NCI-H524 treated with DMSO at 0.1 percent for 48 hours (cell line): ENCODE measurements at places on chromosomes 2 and 18.

DNA sequence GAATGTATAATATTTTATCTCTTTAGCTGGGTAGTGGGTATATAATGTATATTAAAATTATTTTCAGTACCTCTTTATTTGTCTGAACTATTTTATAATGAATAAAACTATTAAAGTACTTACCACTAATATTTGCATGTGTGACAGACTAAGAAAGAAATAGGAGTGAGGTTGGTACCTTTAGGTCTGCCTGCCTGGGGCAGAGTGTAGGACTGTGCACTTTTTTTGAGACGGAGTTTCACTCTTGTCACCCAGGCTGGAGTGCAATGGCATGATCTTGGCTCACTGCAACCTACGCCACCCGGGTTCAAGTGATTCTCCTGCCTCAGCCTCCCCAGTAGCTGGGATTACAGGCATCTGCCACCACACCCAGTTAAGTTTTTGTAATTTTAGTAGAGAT, 18.8 kb downstream of the NCOA1 start:
- no peak for DNase-seq

- no peak for DNase-seq
Measured at GRCh38 chr2:214098811-214099210, 312.0 kb upstream of the VWC2L start.

GRCh38 chr2:88181511-88181910, 11.4 kb downstream of the THNSL2 start:
- DNase-seq, result no peak

GRCh38 chr18:14961991-14962390, 214.0 kb downstream of the ANKRD30B start:
- no peak for DNase-seq

DNA sequence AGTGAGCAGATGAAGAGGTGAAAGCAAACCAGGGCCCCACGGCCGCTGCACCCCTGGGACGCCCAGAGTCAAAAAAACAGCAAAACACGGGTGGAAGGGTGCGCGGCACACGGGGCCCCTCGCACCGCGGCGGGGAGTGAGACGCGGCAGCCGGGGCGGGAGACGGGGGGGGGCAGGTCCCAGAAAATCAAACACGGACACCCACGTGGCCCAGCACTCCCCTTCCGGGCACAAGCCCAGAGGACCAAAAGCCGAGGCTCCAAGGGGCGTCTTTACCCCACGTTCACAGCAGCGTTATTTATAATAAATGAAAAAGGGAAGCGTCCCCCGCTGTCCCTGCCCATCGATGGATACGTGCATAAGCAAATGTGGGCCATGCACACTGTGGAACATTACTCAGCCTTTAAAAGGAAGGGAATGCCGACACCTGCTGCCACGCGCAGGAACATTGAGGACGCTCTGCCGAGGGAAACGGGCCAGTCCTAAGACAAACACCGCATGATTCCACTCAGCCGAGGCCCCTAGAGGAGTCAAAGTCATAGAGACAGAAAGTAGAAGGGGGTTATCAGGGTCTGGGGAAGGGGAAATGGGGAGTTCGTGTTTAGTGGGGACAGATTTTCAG, 677 bp upstream of the COPS9 start:
- no peak for DNase-seq

- peak; percentile 78 for DNase-seq
Measured at GRCh38 chr2:170846314-170846713, 29.6 kb downstream of the GAD1 start.

GRCh38 chr2:182391443-182391842, 35.4 kb downstream of the PDE1A start:
- no peak for DNase-seq

DNA sequence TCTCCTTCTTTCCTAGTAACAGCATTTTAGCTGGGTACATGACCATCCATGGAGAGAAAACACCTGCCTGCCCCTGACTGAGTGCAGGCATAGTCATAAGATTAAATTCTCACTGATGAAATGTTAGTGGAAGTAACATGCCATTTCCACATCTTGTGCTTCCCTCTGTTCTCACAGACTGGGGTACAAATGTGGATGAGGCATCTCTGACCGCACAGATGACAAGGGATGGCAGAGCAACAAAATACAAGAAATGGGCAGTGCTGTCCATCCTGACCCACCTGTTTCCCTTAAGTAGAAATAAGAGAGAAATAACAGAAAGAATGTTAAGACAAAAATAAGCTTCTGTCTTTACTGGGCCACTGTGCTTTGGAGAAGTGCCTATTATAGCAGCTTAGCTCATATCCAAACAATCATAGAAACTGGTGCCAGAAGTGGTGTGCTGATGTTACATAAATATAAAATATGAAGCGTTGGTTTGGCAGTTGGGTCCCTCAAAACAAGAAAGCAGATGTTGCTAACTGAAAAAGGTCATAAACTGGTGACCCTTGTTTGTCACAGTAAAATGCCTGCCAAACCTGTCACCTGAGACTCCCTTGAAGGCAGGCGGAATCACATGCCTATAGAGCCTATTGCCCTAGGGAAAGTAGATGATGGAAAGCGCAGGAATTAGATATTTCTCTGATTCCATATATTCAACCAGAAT, 72.4 kb upstream of the CCDC150 start:
- DNase-seq, result no peak

DNA sequence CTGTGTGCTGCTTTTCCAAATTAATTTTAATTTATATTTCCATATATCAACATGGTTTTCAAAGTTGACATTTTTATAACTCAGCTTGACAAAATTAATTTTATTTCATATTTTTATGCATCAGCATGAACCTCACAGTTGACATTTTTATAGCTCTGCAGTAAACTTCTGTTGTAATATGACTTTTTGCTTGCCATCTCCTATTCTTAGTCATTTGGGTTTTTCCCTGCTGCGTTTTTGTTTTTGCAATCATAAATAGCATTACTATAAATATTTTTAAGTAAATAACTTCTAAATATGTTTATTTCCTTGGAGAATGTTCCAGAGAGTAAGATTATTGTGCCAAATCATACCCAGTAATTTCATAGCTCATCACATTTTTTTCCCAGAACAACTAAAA, 21.0 kb upstream of the L3MBTL4 start:
- no peak for DNase-seq

DNA sequence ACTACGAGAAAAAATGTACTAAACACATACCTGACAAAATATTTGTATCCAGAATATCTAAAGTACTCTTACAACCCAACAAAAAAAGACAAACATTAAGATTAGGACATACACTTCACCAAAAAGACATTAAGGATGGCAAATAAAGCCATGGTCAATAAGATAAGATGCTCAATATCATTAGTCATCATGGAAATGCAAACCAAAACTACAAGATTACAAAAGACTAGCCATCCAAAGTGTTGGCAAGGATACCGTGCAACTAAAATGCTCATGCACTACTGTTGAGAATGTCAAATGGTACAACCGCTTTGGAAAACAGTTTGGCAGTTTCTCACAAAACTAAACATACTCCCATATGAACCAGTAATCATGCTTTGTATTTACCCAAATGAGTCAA, 29.7 kb downstream of the MAP3K2 start:
- no peak for DNase-seq

- DNase-seq, result no peak
Measured at GRCh38 chr2:37780387-37780676, 108.9 kb upstream of the CDC42EP3 start.

GRCh38 chr18:57437402-57437765, 2.2 kb downstream of the ONECUT2 start:
- DNase-seq, result no peak

- DNase-seq, result no peak
Measured at GRCh38 chr2:236603361-236604015, 33.9 kb downstream of the ACKR3 start.

DNA sequence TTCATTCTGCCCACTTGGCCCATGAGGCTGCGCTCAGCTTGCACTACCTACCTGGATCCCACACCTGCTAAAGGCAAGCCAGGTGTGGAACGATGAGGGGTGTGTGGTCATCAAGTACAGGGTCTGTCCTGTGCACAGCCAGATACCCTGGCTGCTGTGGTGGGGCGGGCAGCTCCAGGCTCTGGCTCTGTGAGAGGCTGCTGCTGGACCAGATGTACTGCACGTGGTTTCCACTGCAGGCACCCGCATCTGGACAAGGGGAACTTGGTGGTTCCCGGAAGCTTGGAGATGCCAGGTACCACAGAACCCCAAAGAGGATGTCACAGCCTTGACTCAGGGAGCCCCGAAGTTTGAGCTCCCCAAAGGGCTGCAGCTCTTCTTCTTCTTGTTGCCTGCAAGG, 68.1 kb upstream of the ZNF804A start:
- no peak for DNase-seq

DNA sequence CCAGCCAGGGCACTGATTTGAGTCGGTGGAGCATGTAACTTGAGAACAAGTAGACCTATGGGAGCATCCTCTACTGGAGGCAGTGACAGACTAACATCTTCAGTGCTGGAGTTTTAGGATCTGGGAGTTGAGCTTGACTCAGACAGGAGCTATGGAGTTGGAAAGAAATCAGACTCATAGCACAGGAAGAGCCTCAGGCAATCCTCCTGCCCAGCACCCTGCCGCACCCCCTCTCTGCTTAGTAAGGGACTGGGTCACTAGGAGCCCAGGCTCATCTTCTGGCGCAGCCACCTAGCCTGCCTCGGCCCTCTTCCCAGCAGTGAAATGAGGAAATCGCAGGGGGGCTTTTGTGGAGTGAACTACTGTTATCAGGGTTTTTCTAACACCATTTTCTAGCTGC, 3.6 kb downstream of the ARID5A start:
- DNase-seq, result no peak

DNA sequence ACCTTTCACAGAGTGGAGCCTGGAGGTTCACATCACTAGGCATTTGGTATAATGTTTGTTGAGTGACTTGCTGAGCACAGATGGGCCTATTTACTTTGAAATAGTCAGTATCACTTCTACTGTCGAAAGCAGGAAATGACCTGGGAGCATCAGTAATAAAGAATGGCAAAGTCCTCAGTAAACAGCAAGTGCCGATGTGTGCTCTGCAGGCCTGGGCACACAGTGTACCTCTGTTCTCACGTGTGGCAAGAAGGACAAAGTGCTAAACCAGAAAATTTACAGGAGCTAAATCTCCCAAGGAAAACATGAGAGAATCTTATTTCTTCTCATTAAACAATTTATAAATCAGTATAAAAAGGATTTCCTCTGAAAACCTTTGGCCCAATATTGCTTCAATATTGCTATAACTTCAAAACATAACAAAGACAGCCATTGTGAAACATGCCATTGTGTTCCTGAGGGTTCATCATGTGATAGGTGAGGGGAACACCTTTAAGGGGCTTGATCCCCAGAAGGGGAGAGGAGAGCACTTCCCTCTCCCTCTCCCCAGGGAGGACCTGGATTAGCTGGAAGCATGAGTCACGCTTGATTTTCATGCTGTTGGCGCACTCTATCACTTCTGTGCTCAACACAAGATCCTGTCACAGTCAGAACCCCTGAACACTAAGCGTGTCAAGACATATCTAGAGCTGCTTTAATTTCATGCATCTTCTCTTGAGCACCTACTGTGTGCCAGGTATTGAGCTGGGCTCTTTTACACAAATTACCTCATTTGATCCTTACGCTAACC, 131.5 kb upstream of the SMAD2 start:
- no peak for DNase-seq

GRCh38 chr2:25576596-25576995, 96.8 kb downstream of the DTNB start:
- DNase-seq, result no peak

GRCh38 chr18:35513181-35513936, 15.6 kb upstream of the INO80C start:
- no peak for DNase-seq

DNA sequence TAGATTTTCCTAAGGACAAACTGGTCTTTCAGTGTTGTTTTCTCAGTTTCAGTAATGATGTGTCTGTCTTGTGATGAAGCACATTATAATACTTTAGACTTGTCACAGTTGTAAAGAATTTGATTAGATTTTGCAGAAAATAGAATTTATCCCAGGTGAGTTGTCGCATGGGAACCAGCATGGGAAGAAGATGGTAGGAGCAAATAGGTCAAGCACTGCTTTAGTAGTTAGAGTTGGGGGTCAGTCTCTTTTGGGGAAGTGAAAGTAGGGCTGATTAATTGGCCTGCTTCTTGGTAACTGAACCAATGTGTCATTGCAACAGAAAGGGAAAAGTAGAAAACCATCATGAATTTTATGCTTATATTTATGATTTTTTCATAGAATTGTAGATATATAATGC, 153.2 kb upstream of the MYO3B start:
- DNase-seq, result no peak

- no peak for DNase-seq
Measured at GRCh38 chr2:47226132-47226922, 71.2 kb upstream of the STPG4 start.
